AML-193 (cell line): ENCODE measurements at places on chromosomes 11 and 22.

- DNase-seq: no peak
These were observed 7.4 kb downstream of the APOBEC3D start for GRCh38 chr22:39028281-39028680.

DNA sequence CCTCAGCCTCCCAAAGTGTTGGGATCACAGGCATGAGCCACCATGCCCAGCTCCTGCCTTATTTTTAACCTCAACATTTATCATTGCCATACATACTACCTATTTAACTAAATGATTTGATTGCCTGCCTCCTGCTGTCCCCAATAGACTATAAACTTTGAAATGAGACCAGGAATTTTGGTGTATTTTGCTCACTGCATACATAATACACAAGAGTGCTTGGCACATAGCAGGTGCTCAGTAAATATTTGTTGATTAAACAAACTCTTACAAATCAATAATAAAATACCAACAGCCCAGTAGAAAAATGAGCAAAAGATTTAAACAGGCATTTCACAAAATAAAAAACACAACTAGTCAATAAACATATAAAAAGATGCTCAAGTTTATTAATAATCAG lies 49.5 kb upstream of the PHF21A start:
- no peak for DNase-seq

GRCh38 chr11:62338218-62338617 lies 970 bp downstream of the ASRGL1 start:
- no peak for DNase-seq

DNA sequence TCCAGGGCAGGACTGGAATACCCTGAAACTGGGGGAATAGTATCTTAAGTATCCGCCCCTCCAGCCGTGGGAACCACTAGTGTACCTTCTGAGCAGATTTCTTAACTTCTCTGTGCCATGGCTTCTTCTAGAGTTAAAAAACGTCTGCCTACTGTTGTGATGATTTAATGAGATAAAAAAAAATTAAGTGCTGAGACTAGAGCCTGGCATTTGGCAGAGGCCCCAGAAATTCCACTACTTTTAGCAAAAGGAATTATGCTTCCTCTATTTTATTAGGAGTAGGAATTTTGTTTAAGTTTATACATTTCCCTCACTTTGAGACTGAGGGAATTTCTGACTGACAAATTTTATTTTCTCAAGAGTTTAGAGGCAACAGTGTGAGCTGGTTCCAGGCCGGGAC lies 371.2 kb upstream of the B3GAT1 start:
- DNase-seq: no peak

DNA sequence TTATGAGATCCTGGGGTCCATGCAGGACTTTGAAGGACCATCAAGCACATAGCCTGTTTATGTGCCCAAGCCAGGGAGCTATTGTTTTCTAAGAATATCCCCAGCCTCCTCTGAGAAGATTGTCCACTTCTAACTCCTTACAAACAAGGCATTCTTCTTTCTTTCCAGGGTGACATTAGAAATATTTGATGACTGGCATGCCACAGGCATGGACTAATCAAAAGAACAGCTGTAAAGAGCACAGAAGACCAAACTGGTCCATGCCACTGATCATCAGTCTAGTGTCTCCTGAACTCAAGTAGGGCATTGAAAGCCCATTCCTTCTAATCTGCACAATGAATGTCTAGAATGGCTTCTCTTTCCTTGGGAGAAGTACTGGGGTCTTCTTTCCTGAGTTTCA lies 24.9 kb upstream of the LMO2 start:
- DNase-seq: no peak

- DNase-seq: no peak
These were observed 154.2 kb downstream of the LARGE1 start for GRCh38 chr22:33766091-33766490.

- DNase-seq: no peak
These were observed 1.1 kb downstream of the FAU start for GRCh38 chr11:65120831-65121230.

DNA sequence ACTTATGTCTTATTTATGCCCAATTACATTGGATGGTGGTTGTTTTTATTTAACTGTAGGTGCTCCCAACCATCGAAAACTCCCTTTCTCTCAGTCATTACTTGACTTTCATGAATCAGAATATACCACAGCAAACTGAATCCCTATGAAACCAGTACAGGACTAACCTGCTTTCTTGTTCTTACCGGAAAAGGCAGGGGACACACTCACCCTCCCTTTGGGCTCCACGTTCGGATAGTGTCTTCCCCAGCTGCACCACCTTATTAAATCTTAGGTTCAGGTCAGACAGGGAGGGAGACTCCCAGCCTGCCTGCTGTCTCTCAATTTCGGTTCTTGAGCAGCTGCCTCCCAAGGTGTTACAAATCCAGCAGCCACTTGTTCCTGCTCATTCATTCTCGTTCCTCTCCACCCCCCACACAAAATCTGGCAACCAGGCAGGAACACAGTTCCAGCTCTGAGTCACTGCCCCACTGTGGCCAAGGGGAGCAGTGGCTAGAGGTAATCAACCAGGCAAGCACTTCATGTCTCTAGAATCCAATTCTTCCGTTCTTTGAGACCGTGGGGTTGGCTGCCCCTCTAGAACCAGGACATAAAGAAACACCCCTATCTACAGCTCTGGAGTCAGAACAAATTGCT lies 133.0 kb downstream of the PLEKHA7 start:
- no peak for DNase-seq

- no peak for DNase-seq
These were observed 27.0 kb downstream of the SPATA19 start for GRCh38 chr11:133818302-133818701.

- DNase-seq: no peak
These were observed 251.4 kb downstream of the JRKL start for GRCh38 chr11:96641261-96641660.

- no peak for DNase-seq
These were observed 1343.7 kb downstream of the BRD1 start for GRCh38 chr22:48483764-48484528.

- no peak for DNase-seq
These were observed 1.7 kb downstream of the ESRRA start for GRCh38 chr11:64306876-64307622.

GRCh38 chr22:40535642-40536041 lies 100.9 kb downstream of the MRTFA start:
- DNase-seq: no peak

GRCh38 chr11:4763096-4763495 lies 6.6 kb downstream of the OR51F1 start:
- no peak for DNase-seq
